ENCODE measurements at places on chromosomes 7 and 10. TPM values are rescaled to one million over a fixed set of nuclear protein-coding genes. Genes with fewer than 3 reads are reported as not detected.
A peak's percentile ranks its signal among the peaks of the same experiment; 100 is the strongest.

Gene TRPV5
- total RNA-seq: not detected

Gene PLXDC2
- 0.06 TPM for total RNA-seq

Gene KIF11
- total RNA-seq: 25.5 TPM

Gene SPDYE8
- not detected for total RNA-seq

Gene SLC35G1
- 4.1 TPM for total RNA-seq

Gene ARHGEF35
- 10.8 TPM for total RNA-seq

Gene ITGA8
- not detected for total RNA-seq

Gene PRLHR
- not detected for total RNA-seq

GRCh38 chr10:72691470-72691862 lies 477 bp upstream of the MCU start:
- H3K27ac ChIP-seq: no peak overlapping the region
- no peaks in the 10 kb centered on the region for H3K27me3 ChIP-seq
- H3K4me3 ChIP-seq: peak overlapping the region; percentile 94
- H3K4me1 ChIP-seq: peaks cover 51% of the 10 kb centered on the region
- no peaks in the 10 kb centered on the region for H3K36me3 ChIP-seq
- DNase-seq: no peak

DNA sequence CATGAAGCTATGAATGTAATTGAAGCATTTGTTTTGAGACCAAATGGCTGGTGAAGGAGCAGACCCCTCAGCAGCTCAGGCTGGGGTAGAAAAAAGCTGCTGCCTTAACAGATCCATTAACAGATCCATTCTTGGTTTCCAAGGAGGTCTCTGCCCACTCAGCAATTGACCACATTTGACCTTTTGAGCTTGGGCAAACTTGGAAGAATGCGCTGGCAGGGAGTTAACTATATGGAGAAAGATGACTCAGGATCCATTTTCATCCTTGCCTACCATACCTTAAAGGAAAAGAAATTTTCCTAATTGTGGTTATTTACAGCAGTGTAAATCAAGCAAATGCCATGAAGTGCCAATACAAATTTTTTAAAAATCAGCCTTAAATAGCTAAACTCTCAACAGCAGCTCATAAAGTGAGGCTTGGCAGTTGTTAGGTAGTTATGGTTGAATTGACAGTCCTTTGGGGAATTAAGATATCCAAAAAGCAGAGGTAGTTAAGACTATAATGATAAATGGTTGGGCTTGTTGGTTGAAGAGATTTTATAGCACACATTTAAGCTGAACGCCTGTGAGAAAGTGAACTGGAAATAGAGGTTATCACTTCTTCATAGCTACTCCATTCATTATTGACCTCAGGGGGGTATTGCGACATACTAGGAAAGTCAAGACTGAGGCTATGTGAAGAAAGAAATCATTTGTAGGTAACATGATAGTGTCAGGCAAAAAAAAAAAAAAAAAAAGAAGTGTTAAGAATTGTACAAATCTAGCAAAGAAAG lies 83.9 kb downstream of the MKX start:
- no peaks in the 10 kb centered on the region for H3K27me3 ChIP-seq
- H3K4me1 ChIP-seq: peaks cover 11% of the 10 kb centered on the region
- 0 out of 2 replicates have a peak overlapping the region, but pooled peaks have one; percentile 14 for H3K27ac ChIP-seq
- no peak overlapping the region for H3K4me3 ChIP-seq
- peak; percentile 60 for DNase-seq

GRCh38 chr10:132232023-132232951 lies 45.5 kb downstream of the DPYSL4 start:
- no peaks in the 10 kb centered on the region for H3K27me3 ChIP-seq
- no peak overlapping the region for H3K27ac ChIP-seq
- H3K4me1 ChIP-seq: no peaks in the 10 kb centered on the region
- H3K4me3 ChIP-seq: no peak overlapping the region

DNA sequence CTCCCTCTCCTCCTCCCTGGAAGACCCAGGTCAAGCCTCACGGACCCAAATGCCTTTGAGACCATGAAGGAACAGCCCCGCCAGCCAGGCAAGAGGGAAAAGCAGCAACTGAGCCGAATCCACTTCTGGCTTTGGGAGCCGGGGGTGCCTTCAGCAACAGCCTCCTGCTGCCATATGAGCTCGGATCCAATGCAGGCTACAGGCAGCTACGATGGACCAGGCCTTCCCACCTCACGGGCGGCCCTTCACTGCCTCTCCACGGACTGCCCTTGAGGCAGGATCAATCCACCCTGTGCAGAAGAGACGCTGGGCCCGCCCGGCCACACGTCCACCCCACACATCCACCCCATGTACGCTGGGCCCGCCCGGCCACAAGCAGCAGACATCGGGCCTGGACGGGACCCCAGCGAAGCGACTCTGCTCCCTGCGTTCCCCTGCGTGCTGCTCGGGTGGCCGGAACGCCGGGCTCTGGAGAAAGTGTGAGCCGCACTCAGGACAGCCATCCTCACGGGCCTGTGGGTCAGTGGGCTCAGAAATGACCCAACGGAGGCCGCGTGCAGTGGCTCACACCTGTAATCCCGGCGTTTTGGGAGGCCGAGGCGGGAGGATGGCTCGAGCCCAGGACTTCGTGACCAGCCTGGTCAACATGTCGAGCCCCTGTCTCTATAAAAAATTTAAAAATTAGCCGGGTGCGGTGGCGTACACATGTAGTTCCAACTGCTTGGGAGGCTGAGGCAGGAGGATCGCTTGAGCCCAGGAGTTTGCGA lies 82.0 kb downstream of the FOXL3 start:
- no peaks in the 10 kb centered on the region for H3K36me3 ChIP-seq
- no peaks in the 10 kb centered on the region for H3K4me1 ChIP-seq
- H3K27me3 ChIP-seq: no peaks in the 10 kb centered on the region
- H3K27ac ChIP-seq: no peak overlapping the region
- no peak for DNase-seq
- no peak overlapping the region for H3K4me3 ChIP-seq

GRCh38 chr7:1843271-1843861 lies 173.3 kb downstream of the ELFN1 start:
- H3K4me1 ChIP-seq: no peaks in the 10 kb centered on the region
- no peaks in the 10 kb centered on the region for H3K27me3 ChIP-seq
- H3K36me3 ChIP-seq: no peaks in the 10 kb centered on the region
- no peak overlapping the region for H3K27ac ChIP-seq
- no peak overlapping the region for H3K4me3 ChIP-seq

DNA sequence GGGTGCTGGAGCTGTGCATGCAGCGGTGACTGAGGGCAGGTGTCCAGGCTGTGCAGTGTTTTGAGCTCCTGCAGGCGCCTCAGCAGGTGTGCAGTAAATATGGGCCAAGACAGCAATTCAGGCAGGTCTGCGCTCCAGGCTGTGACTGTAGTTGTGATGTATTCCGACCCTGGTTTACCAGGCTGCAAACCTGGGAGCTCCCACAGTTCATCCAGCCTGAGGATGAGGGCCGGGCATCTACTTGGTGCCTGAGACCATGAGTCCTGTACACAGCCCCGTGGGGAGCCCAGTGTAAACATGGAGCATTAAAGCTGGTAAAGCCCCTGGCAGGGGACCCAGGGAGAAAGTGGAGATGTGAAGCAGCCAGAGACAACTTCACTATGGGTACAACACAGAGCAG lies 82.8 kb downstream of the VOPP1 start:
- H3K36me3 ChIP-seq: no peaks in the 10 kb centered on the region
- no peaks in the 10 kb centered on the region for H3K27me3 ChIP-seq
- H3K27ac ChIP-seq: no peak overlapping the region

- no peak overlapping the region for H3K27ac ChIP-seq
- H3K4me3 ChIP-seq: no peak overlapping the region
- H3K27me3 ChIP-seq: peaks cover 21% of the 10 kb centered on the region
- H3K4me1 ChIP-seq: no peaks in the 10 kb centered on the region
Observed at GRCh38 chr10:113631684-113632367, 32.0 kb downstream of the NRAP start.

GRCh38 chr7:91767820-91768219 lies 112.7 kb downstream of the MTERF1 start:
- no peak overlapping the region for H3K4me3 ChIP-seq
- no peak for DNase-seq
- no peaks in the 10 kb centered on the region for H3K36me3 ChIP-seq
- H3K27me3 ChIP-seq: no peaks in the 10 kb centered on the region
- no peak overlapping the region for H3K27ac ChIP-seq

DNA sequence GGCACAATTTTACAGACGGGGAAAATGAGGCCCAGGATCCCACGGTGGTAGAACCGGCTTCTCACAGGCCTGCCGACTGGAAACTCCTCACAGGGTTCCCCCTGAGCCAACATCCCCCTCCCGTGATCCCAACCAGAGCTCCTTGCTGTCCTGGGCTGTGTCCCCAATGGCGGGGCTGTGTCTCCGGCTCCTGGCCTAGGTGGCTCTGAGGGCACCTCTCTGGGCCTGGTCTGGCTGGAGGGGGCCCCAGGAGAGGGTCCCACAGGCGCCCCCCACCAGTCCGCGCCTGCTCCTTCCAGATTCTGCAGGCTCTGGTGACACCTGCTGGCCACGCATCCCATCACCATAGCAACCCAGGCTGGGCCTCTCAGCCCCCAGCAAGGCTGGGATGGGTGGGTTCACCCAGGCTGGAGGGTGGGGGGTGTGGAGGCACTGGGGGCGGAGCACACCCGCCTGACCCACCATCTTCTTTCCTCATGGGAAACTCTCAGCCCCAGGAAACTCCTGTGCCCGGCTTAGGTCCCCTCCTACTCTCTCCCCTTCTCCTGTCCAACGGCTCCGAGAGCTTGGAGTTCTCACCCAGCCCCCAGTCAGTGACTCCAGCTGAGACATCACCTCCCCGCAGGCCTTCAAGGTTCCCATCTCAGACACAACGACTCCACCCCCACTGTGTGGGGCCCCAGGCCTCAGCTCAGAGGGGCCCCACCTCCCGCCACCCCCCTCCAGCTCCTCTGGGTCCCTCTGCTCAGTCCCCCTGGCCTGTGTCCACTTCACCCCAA lies 27.1 kb upstream of the TNRC18 start:
- no peaks in the 10 kb centered on the region for H3K36me3 ChIP-seq
- no peak overlapping the region for H3K27ac ChIP-seq
- no peak overlapping the region for H3K4me3 ChIP-seq
- no peaks in the 10 kb centered on the region for H3K4me1 ChIP-seq

DNA sequence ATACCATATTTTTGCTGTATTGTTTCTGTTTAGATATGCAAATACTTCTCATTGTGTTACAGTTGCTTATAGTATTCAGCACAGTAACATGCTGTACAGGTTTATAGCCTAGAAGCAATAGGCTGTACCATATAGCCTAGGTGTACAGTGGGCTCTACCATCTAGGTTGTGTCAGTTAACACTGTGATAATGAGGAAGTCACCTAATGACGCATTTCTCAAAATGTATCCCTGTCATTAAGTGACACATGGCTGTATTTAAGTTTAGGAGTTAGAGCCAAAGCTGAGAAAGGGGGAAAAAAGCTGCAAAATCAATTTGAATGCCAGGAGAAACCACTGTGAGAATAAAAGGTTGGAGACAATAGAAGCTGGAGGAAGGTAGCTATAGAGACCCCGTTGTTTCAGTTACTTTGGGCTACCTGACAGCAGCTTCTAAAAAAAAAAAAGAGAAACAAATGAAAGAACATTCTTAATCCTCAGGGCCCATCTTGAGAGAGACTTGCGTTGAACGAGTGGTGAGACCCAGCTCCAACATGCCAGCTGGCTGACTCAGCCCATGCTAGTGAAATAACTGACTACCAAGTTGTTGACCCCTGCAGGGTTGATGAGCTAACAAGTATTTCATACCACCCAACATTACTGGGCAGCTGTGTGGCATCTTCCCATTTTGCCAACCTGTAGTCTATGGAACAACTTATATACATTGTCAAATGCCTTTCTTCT lies 8.7 kb downstream of the STARD3NL start:
- H3K4me1 ChIP-seq: peaks cover 12% of the 10 kb centered on the region
- H3K4me3 ChIP-seq: no peak overlapping the region
- H3K27ac ChIP-seq: no peak overlapping the region
- no peaks in the 10 kb centered on the region for H3K27me3 ChIP-seq

- H3K4me3 ChIP-seq: peak overlapping the region; percentile 78
- DNase-seq: peak; percentile 72
- H3K27ac ChIP-seq: peak overlapping the region; percentile 84
Observed at GRCh38 chr7:27148031-27148755, 619 bp upstream of the HOXA6 start.

DNA sequence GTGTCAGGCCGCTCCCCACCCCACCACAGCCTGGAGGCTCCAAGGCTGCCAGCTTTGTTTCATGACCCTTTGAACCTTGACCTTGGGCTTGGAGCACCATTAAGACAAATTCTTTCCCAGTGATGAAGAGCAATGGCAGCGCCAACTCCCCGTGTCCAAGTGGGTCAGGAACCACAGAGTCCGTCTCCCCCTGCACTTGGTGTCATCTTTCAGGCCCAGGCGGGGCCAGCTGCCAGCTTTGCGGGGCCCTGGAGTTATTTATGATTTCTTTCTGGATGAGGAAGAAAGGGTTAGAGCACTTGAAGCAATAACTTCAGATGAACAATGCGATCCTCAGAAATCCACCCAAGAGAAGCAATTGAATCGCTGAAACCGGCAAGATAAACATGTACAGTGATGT lies 110.8 kb downstream of the MYL10 start:
- no peaks in the 10 kb centered on the region for H3K27me3 ChIP-seq
- no peaks in the 10 kb centered on the region for H3K4me1 ChIP-seq
- H3K27ac ChIP-seq: no peak overlapping the region

DNA sequence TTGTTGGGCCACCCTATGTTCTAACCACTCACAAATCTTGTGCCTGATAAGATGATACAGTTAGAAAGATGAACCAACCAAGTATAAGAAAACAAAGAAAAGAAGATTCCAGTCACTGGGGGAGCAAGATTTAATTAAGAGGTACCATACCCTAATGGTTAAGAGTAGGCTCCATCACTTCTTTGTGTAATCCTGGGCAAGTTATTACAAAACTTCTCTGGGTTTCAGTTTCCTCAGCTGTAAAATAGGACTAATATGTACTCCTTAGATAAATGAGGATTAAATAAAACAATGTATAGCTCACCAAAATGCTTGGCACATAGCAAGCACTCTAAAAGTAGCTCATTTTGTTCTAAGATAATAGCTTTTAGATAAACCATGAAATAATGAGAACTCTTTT lies 58.5 kb downstream of the ATAD1 start:
- H3K27me3 ChIP-seq: no peaks in the 10 kb centered on the region
- no peak overlapping the region for H3K4me3 ChIP-seq
- peaks cover 10% of the 10 kb centered on the region for H3K4me1 ChIP-seq
- no peak for DNase-seq

GRCh38 chr7:28529755-28530154 lies 117.4 kb downstream of the CREB5 start:
- no peak overlapping the region for H3K27ac ChIP-seq
- H3K36me3 ChIP-seq: no peaks in the 10 kb centered on the region
- DNase-seq: no peak
- H3K27me3 ChIP-seq: no peaks in the 10 kb centered on the region
- H3K4me3 ChIP-seq: no peak overlapping the region
